ENCODE measurements at places on chromosomes 4 and X. TPM values are rescaled to one million over a fixed set of nuclear protein-coding genes. Genes with fewer than 3 reads are reported as not detected.

The CTAG1B gene
- total RNA-seq, result not detected

The ITM2A gene
- total RNA-seq, result 1.1 TPM

The FAT4 gene
- 0.96 TPM for total RNA-seq

The DRP2 gene
- under 0.01 TPM for total RNA-seq

The SNCA gene
- 12.6 TPM for total RNA-seq

The MAOB gene
- total RNA-seq, result under 0.01 TPM

The ADGRL3 gene
- total RNA-seq, result under 0.01 TPM

The PFKFB1 gene
- not detected for total RNA-seq

The FHIP1A gene
- total RNA-seq, result 25.2 TPM

The SERPINA7 gene
- not detected for total RNA-seq

The OCIAD2 gene
- 67.8 TPM for total RNA-seq

The NWD2 gene
- under 0.01 TPM for total RNA-seq
